ENCODE measurements at places on chromosomes 7 and 10. TPM values are rescaled to one million over a fixed set of nuclear protein-coding genes. Genes with fewer than 3 reads are reported as not detected.

Gene SPDYE5
- total RNA-seq: not detected

Gene STEAP1B
- 1.2 TPM for total RNA-seq

Gene MPP7
- total RNA-seq: 9.1 TPM

Gene STEAP4
- 57.4 TPM for total RNA-seq

Gene ADCYAP1R1
- total RNA-seq: 22.0 TPM

Gene EFCAB10
- total RNA-seq: 2.6 TPM

Gene AP1S1
- total RNA-seq: 41.8 TPM

Gene AASS
- 82.0 TPM for total RNA-seq

Gene ANKRD1
- total RNA-seq: 0.64 TPM

Gene SPDYE2
- total RNA-seq: not detected

Gene NPY
- not detected for total RNA-seq

Gene CREB5
- 23.3 TPM for total RNA-seq

Gene GPC2
- 4.5 TPM for total RNA-seq

Gene COL17A1
- 0.98 TPM for total RNA-seq

Gene FFAR4
- not detected for total RNA-seq
